ENCODE measurements at places on chromosomes 6 and 20.
A peak's percentile ranks its signal among the peaks of the same experiment; 100 is the strongest.

- DNase-seq = peak; percentile 31
Observed at GRCh38 chr6:147205690-147206600, 1.7 kb downstream of the STXBP5 start.

- DNase-seq = no peak
Observed at GRCh38 chr6:164130151-164130550, 715.6 kb downstream of the QKI start.

DNA sequence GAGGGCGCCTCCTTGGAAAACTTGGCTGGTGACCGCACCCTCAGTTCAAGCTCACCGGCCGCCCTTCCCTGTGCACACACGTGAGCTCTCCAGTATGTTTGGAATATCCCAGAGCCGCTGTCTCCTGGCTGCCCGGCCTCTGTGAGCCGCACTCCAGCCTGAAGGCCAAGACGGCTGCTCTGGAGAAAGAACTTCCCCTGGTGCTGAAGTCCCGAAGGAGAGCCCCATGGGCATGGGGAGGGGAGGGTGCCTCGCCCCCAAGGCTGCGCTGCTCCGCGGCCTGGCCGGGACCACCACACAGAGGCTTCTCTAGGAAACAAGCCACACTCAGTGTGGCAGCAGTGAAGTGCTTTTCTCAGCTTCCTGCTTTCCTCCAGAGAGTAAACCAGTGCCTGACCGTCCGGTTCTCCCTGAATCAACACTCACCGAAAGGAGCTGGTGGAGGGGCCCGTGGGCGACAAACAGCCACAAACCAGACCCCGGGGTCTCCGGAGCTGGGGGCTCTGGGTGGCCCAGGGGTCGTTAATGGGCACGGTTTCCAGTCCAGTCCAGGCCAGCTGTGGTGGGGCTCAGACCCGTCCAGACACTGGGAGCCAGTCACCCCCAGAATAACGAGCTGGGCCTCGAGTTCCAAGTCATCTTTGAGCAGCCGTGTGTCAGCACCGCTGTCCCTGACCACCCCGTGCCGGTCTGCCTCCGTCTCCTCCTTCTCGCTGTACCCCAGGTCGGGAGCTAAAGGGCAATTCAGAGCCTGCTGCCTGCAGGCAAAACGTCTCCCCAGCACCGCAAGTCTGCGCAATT, 87.4 kb upstream of the BHLHE23 start:
- DNase-seq = no peak

DNA sequence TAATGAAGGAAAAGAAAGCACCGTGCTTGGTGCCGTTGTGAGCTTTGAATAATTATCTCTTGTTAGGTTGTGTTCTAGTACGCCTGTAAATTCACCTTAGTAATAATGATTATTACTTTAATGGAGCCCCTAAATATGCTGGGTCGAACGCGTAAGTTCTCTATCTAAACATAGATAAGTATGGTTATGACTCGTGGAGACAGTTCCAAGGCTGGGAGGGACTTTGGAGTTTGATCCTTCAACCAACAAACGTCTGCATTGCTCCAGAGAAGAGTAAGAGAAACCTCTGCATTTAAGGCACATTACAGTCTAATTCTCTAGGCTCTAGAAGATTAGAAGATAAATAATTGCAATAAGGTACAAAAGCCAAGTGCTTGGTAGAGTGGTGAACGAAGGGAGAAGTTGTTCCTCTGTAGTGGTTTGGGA, 514 bp downstream of the ACOT13 start:
- peak; percentile 39 for DNase-seq

DNA sequence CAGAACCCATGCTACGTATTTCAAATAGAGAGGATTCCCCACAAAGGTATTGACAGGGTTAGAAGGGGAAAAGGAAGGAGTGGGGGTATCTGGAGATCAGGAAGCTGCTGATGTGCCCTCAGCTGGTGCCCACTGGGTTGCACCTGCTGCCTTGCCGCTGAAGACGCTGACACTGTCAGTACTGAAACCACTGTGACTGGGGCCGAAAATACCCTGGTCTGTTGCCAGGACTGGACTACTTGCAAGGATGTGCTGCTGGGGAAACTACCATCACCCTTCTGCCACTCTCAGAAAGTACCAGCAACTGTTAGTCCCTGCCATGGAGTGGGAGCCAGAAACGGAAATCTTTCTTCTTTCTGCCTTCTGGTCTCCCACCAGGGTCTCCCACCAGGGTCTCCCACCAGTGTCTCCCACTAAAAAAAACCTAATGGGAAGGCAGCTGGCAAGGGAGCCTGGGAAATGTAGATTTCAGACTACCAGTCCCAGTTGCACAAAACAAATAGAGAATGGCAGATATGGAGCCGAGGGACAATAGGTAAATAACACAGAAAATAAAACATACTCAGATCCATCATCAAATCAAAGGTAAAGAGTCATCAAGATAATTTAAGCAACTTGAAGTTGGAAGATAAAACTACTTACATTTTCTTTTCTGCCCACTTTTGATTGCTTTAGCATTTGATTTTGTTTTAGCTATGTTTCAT, 204.8 kb downstream of the TPBG start:
- DNase-seq = no peak
